ENCODE measurements at places on chromosomes 12 and 14.

DNA sequence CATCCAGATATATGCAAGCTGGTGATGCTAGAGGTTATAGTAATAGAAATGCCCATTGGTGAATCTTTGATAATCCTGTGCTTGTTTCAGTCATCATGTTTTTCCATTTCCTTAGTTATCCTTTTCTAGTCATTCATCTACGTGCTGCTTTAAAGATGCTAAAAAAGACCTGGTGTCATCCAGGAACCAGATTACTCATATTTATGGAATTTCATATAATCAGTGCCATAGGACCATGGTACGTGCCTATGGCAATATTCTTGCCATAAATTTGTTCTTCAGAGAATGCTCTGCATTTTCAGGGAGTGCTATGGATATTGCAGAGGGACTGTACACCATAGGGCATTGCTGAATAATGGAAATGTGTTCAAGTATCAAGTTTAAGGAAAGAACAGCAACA is 267.3 kb downstream of the AKAP6 start:
- no peak for DNase-seq

DNA sequence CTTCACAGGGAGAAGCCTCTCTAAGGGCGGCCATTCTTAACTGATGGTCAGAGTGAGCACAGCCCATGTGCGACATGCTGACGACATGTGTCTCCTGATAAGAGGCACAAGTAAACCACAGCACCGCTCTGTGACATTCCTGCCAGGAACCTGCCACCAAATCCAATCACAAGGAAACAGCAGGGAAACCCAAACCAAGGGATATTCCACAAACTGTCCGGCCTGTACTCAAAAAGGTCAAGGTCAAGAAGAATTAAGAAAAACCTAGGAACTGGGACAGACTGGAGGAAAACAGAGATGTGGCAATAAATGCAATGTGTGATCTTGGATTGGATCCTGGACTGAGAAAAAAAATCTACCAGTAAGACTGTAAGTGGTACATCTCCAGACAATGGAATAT is 91.9 kb downstream of the SYNE3 start:
- no peak for DNase-seq

- no peak for DNase-seq
These were observed 8.6 kb upstream of the YY1 start for GRCh38 chr14:100230361-100230760.

- no peak for DNase-seq
These were observed 39.5 kb upstream of the OTOGL start for GRCh38 chr12:80059875-80060274.

DNA sequence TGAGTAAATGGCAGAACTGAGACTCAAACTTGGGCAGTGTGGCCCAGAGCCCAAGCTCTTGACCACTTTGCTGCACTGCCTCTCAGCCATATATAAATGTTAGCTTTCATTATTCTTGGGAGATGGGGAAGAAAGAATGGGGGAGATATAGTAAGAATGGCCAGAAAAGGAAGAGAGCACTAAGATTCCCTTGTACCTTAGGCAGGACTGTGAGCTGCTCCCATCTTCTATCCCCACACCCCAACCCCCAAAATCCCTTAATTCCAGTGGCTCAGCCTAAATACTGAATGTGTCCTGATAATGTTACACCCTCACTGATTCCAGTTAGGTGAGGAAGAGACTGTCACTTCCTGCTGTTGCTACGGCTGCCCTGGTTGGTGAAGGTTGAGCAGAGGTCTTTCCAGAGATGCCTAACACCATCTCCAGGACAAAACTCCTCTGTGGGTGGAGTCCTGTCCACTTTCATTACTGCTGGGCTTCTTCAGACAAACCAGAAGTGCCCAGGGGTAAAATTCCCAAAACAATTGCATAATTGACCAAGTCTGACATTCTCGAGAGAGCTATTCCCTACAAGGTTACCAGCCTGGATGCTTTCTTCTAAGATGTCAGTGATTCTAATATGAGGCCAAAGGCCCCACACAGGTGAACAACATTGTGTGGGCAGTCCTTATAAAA is 51.8 kb downstream of the GNG2 start:
- no peak for DNase-seq

GRCh38 chr12:58202933-58203718 is 261.8 kb downstream of the ATP23 start:
- DNase-seq: no peak

- no peak for DNase-seq
These were observed 50.0 kb downstream of the ADGRD1 start for GRCh38 chr12:131003716-131004045.

DNA sequence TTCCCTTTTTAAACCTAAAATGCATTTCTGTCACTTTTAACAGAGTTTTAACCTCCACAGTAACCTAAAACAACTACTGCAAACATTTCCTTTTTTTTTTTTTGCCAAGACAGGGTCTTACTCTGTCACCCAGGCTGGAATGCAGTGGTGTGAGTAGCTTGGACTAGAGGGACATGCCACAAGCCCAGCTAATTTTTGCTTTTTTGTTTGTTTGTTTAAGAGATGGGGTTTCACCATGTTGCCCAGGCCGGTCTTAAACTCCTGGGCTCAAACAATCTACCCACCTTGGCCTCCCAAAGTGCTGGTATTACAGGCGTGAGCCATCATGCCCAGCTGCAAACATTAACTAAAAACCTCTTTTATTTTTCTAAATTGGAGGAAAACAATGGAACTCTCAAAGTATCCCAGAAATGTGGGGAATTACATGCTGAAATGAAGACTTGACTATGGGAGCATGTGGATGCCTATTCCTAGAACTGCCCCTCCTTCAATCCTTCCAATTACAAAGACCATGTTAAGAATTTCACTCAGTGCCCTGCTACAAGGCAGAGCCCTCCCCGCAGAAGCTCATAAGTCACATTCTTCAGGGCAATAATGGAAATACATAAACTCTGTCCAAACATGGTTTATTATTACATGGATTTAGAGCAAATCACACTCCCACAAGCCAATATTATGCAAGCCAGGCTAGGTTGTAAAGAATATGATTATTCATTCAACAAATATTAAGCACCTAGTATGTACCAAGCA is 66.9 kb downstream of the C12orf56 start:
- no peak for DNase-seq

GRCh38 chr12:56189099-56189917 is at the start of gene SMARCC2:
Gene SMARCC2, minus strand, starts transcription at chr12:56189483. Its CDS starts 22 bp downstream, at chr12:56189461.
- peak; percentile 87 for DNase-seq

- DNase-seq: peak; percentile 13
These were observed 348.9 kb upstream of the FAR2 start for GRCh38 chr12:28800129-28800528.

- no peak for DNase-seq
These were observed 5.9 kb downstream of the KLHL33 start for GRCh38 chr14:20429801-20430669.

GRCh38 chr12:119989361-119989730 is 310 bp downstream of the BICDL1 start:
- DNase-seq: peak; percentile 55

- no peak for DNase-seq
These were observed 25.7 kb downstream of the TUNAR start for GRCh38 chr14:95902273-95902826.

DNA sequence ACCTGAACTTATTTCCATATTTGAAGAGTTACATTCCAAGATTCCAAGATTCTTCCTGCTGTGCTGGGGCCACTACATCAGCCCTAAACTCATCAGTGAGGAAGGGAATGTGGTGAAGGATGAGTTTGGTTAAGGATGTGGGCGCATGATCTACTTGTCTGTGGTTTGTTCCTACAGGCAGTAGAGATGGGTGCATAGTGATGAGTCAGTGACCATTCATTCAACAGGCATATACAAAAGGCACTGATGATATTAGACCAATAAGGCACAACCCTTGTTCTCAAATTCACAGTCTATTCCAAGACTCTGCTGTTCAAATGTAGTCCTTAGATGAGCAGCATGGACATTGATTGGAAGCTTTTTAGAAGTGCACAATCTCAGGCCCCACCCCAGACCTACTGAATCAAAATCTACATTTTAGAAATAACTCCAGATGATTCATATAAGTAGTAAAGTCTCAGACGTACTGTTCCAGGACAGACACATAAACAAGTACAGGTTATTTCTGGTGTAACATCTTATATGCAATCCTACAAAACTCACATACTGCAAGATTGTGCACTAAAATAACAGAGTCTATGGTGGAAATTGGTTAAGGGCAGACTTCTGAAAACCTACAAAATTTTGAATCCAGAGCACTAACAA is 47.7 kb upstream of the MAP3K9 start:
- DNase-seq: no peak

DNA sequence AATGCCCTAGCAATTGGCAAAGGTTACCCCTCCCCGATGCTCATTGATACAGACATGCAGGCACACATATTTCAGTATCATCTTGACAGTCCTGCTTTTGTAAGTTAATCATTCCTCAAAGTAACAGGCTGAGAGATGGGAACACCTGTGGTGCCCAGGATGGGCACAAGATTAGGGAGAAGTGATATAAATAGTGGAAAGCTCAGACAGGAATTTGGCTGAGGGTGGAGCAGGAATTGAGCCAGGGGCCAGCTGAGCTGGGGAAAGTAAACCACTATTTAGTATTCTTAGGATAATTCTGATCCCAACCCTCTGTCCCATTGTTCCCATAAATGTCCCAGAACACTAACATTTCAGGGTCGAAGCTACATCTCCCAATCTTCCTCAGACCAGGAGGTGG is 38.3 kb downstream of the DAO start:
- no peak for DNase-seq

DNA sequence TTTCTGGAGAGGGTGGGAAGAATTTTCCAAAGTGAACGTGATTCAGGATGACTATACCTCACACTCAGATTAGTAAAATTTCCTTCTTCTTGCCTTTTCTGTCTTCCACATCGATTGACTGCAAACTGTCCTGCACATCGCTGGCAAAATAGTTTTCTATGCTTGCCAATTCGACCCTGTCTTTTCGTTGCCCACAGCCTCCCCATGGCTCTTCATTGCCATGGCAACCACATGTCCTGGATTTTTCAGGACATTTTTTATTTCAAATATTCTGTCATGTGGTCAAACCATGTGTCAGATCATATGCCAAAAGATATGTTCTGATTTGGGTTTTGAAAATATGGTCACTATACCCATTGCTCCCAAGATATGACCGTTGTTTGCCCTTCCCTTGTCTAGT is 46.9 kb upstream of the OTX2 start:
- no peak for DNase-seq

- no peak for DNase-seq
These were observed 5.9 kb downstream of the LRRC9 start for GRCh38 chr14:59925797-59926196.

DNA sequence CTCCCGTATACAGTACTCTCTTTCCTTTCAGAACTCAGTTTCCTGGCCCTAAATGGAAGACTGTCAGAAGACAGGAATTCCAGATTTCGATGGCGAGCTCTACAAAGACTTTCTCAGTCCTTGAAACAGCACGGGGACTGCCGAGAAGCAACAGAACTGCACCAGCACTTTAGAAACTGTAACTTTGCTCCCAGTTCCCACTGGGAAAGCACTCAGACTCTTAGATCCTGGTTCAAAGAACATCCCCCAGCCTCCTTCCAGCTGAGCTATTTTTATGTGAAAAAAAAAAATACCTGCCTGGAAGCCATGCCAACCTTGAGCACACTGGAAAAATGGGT is 1.8 kb downstream of the PXN start:
- DNase-seq: no peak

GRCh38 chr12:131900397-131900796 is 6.0 kb downstream of the ULK1 start:
- no peak for DNase-seq

GRCh38 chr12:85985996-85986395 is 111.9 kb downstream of the NTS start:
- no peak for DNase-seq

DNA sequence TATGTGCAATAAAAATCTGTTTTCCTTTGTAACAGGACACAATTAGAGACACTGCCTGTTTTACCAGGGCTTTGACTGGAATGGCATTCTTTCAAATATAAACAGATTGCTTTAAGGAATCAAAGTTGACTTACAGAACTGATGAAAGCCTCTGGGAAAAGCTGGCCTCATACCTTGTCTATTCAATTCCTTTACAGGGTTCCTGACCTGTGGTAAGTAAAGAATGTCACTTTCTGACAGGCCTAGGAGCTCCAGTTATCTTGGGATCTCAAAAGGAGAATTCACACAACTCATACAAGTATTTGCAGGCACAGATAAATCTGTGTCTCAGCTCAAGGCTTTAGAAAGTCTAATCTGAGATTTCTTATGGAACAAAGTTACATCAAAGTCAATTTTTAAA is 88.4 kb downstream of the BCAT1 start:
- DNase-seq: no peak

- DNase-seq: peak; percentile 10
These were observed 3.3 kb downstream of the EEF1AKMT3 start for GRCh38 chr12:57775563-57776246.

GRCh38 chr12:12813120-12814101 is at the start of gene DDX47:
Gene DDX47, plus strand, starts transcription at chr12:12813346. Its CDS starts 22 bp downstream, at chr12:12813368.
- peak; percentile 75 for DNase-seq

GRCh38 chr12:84495711-84496110 is 416.9 kb downstream of the SLC6A15 start:
- DNase-seq: no peak

GRCh38 chr12:94322346-94322745 is 137.3 kb downstream of the CEP83 start:
- DNase-seq: no peak

DNA sequence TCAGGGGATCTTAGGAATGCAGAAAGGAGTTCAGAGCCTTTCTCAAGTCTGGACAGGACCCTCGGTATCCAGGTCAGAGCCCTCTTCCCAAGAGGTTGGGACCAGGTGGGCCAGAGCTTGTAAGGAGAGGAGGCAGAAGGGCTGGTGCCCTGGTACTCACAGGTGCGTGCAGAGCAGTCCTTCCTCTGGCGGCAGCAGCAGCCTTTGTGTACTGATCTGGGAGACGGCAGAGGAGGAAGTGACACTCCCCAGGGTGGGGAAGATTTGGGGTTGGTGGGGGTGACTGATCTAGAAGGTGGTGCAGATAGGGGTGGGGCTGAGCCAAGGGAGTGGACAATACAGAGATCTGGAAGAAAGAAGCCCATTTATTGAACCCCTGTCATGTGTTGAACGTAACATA is at the start of gene ITGB7:
Gene ITGB7 (minus strand): TSS at position 210 of the 400 bp plus-strand sequence. CDS start 6,808 bp downstream, outside the sequence.
- DNase-seq: peak; percentile 21

- no peak for DNase-seq
These were observed 638 bp downstream of the PLEKHG3 start for GRCh38 chr14:64704743-64705380.

- peak; percentile 55 for DNase-seq
These were observed 53.4 kb downstream of the ZFC3H1 start for GRCh38 chr12:71610031-71610795.

GRCh38 chr12:49160399-49160798 is 28.5 kb downstream of the TUBA1A start:
- no peak for DNase-seq

GRCh38 chr12:4933411-4933810 is 23.7 kb downstream of the KCNA1 start:
- no peak for DNase-seq

Measured in Kasumi-1 (cell line).